ENCODE measurements at places on chromosomes 4 and X.

GRCh38 chr4:12658146-12658545 lies 826.0 kb downstream of the RAB28 start:
- DNase-seq, result no peak

DNA sequence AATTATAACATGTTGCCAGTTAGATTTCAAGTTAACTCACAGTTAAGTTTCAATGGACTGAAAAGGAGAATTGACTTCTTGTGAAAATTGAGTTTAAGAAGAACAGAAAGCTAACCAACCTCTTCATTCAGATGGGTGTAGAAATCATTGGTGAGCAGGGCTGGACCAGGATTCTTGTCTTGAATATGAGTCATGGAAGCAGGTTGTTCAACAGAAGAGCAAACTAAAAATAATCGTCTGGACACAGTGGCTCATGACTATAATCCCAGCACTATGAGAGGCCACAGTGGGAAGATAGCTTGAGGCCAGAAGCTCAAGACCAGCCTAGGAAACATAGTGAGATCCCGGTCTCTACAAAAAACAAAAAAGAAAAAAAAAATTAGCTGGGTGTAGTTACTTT lies 98.2 kb downstream of the ARSJ start:
- no peak for DNase-seq

- no peak for DNase-seq
These were observed 12.3 kb downstream of the MSX1 start for GRCh38 chr4:4871573-4872313.

DNA sequence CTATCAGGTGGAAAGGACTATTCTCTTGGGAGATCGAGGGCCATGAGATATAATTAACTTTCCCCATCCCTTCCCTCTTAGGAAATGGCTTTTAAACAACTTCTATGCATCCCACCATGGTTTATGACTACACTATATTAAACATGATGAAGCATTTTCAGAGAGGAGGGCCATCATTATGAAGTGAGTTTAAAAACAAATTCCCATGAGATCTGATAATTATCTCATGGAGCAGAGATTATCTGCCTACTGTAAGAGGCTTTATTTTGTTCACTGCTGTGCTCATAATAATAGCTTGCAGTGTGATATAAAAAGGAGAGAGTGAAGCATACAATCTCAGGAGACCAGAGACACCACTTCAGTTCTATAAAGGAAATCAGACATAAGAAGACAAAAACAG lies 330.5 kb upstream of the ZFP42 start:
- no peak for DNase-seq

DNA sequence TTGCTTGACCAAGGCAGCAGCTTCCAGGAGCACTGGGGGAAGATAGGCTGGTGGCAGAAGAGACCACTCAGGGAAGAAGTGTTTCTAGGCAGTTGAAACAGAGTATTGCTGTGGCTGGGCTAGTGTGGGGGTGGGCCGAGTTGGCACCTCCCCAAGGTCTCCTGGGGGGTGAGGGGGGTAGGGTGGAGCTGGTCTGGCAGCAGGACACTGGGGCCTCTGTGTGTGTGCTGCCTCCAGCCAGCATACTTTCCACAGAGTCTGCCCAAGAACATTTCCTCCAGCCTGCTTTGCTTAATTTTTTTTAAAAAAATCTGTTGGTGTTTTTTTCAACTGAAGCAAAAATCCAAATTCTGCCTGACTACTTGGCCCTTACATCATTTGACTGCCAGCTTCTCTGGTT lies 4.0 kb downstream of the ITIH6 start:
- DNase-seq, result no peak

DNA sequence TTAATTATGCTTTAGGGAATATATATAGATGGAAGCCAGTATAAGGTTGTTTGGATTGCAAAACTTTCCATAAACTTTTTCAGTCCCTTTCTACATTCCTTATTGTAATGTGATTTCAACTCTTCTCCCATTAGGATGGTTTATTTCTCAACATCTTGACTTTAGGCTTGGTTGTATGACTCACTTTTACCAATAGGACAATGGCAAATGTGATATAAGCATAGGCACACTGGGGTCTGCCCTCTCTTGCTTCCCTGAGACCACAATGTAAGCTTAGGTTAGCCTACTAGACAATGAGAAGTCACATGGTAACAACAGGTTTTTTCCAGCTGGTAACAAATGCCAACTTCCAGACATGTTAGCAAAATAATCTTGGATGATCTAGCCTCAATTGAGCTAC lies 163.3 kb upstream of the RBPJ start:
- DNase-seq, result no peak

DNA sequence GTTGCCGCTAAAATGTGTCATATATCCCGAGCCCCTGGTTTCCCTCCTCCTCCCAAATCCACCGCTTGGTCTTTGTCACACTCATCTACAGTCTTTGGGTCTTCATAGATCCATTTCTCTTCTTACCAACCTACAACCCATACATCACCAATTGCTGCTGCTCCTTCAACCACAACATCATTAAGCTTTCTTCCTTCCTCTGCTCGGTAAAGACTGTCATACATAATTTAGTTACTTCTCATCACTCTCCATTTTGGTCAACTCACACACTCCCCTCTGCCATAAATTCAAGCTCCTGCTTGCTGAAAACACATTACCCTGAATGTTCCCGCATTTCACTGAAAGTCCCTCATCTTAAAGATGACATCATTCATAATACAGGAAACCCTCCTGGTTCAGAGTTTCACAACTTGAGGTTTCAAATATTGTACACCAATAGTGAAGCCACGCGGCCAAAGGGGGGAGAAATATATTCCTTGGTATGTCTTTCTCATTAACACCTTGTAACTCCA lies 1.7 kb upstream of the DCTD start:
- peak; percentile 43 for DNase-seq

GRCh38 chr4:103721251-103721650 lies 1.5 kb upstream of the TACR3 start:
- no peak for DNase-seq

GRCh38 chrX:14673764-14674163 lies 144.4 kb downstream of the GLRA2 start:
- DNase-seq, result no peak

GRCh38 chr4:38503689-38504395 lies 160.2 kb upstream of the KLF3 start:
- DNase-seq, result no peak

DNA sequence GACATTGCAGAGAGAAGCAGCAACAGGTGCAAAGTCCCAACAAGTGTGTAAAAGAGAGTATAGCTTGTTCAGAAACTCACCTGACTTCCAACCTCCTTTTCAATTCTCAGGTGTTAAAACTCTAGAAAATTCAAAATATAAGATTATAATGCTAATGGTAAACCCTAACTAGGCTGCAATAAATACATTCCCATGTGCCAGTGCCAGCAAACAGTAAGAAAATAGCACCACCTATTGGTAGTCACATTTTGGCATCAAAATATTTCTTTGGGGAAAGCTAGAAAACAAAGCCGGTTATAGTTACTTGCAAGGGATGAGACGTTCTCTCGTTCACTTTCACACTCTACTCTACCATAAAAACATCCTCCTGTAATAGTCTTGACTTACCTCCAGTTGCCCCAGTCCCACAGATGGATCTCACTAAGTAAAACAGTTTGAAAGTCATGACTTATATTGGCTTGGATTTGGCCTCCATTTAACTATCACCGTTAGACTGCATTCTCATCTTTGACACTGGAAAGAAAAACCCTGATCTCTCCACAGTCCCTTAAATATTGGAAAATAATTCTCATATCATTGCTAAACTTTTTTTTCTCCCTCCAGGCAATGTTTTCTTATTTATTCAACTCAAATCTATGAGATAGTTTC lies 9.6 kb downstream of the BMP3 start:
- peak; percentile 68 for DNase-seq

DNA sequence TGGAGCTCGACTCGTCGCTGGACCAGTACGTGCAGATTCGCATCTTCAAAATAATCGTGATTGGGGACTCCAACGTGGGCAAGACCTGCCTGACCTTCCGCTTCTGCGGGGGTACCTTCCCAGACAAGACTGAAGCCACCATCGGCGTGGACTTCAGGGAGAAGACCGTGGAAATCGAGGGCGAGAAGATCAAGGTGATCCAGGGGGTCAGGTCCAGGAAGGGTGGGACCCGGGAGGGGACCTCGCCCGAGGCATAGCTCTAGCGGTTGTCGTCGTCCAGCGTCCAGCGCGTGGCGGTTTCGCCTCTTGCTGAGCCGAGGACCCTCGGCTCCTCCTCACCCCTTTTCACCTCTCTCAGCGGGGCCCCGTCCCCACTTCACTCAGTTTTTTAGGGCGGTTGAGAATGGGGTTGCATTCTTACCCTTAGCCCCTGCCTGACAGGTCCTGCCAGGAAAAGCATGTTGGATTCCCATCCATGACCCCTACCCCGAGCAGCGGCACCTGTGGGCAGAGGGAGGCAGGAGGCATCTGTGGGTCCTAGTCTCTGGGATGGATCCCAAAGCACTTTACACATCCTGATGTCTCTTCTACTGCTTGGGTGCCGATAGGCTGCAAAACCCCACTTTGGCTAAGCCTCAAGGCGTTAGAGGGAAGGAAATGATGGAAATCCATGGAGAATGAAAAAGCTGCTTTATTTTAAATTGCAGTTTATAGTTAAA lies 524 bp downstream of the RAB33A start:
- DNase-seq, result no peak

DNA sequence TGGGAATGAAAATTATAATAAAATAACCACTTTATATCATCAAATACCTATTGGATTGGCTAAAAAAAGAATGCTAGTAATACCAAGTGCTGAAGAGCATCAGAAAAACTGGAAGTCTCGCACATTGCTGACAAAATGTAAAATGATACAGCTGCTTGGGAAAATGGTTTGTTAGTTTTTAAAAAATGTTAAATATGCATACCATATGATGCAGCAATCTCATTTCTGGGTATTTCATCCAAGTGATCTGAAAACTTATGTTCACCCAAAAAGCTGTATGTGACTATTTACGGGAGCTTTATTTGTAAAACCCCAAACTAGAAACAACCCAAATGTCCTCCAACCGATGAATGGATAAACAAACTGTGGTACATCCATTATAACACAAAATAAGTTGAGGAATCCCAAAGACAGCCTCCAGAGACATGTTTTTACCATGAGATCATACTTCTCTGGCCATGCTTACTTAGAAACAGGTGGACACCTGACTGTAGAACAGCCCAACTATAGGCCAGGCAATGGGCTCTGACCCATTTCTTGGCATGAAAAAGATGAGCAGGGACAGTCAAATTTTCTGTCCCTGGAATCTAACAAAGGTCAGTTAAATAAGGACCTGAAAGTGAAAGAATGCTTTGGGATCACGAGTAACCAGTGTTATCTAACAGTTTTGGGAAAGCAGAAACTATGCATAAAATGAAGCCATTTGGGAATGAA lies 47.5 kb upstream of the FAM120C start:
- no peak for DNase-seq

GRCh38 chrX:121283921-121284320 lies 236.5 kb downstream of the GLUD2 start:
- DNase-seq, result no peak

- no peak for DNase-seq
These were observed 416.4 kb downstream of the CCSER1 start for GRCh38 chr4:90543419-90544170.

DNA sequence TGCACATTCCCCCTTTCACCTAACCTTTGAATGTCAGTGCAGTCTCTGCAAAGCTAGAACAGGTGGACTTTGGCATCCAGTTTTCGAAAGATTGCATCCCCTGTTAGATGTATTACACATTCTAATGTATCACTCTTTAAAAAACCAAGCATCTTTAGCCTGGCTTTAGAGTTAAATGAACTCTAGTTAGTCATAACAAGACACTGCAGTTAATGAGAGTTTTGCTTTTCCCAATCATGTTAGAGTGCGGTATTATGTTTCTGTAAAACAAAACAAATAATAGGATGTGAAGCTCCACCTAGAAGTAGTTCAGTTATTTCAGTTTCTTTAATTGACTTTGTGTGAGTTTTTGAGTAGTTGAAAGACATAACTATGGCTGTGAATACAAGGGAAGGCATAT lies 42.2 kb downstream of the PARM1 start:
- DNase-seq, result no peak

GRCh38 chr4:54683616-54684346 lies 26.0 kb downstream of the KIT start:
- no peak for DNase-seq

DNA sequence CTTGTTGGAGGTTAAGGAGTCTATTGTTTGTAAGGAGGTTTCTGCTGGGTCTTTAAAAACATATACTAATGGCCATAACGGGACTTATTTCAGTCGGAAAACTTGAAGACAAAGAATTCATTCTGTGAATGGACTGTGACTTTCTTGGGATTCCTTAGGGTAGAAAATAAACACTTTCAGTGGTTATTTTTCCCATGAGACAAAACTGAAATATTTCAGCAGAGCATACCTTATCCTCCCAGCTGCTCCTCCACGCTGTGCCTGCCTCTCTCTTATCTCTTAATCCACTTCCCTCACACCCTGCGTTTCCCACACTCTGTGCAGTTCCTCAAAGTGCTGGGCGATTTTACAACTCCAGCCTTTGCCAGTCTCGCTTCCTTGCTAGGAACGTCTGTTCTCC lies 47.1 kb upstream of the SORBS2 start:
- DNase-seq, result no peak

- no peak for DNase-seq
These were observed 140.4 kb upstream of the MAD2L1 start for GRCh38 chr4:120207021-120207420.

- DNase-seq, result no peak
These were observed 10.8 kb upstream of the LDB2 start for GRCh38 chr4:16909281-16909680.

GRCh38 chr4:45876235-45876890 lies 247.5 kb downstream of the GABRG1 start:
- DNase-seq, result no peak

DNA sequence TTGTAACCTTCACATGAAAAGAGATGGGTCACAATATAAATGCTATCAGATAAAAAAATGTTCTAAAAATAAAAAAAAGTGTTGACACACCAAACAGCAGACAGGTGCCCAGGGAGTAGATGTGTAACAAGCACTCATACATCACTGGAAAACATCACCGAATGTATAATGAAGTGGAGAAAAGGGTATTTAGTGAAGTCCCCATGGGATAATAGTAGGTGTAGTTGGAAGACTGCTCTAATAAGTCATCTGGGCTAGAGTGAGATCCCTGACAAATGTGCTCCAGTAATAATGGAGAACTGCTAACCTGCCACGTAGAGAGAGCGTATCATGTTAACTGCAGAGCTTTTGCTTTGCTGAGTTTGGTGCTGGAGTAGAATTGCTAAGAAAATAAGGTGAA lies 152.0 kb downstream of the GRIA2 start:
- no peak for DNase-seq

GRCh38 chr4:105896461-105896942 lies 1.2 kb downstream of the NPNT start:
- no peak for DNase-seq

Measured in hematopoietic multipotent progenitor cell (in vitro differentiated cells).